ENCODE measurements at places on chromosomes 16 and 17.

DNA sequence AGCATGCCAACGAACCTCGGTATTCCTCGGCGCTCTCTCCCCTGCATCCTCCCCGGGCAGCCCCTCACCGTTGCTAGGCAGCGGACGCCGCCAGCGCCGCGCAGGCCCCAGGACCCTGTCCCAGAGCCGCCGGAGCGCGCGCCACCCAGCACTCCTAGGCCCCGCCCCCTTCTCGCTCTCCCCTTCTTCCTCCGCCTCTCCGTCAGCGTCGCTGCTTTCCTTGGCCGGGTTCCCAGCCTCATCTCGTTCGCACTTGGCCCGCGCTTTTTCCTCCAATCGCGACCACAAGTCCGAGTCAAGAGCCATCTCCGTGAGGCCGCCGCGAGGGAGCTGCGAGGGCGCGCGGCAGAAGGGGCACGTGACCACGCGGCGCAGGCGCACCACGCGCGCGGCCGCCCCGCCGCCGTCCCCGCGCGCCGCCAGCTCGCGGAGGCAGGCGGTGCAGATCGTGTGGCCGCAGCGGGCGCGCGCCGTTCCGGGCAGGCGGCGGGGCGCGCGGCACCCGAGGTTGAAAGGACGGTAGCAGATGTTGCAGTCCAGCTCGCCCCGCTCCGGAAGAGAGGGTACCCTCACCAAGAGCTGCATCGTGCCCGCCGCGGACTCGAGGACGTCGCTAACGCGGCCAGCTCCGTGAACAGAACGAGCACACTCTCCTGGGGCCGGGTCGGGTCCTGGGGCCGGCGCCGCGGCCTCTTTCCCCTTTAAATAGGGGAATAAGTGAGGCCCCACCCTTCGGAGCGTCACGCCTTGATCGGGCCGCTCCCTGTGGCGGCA lies at the start of gene RNF227:
Gene RNF227 (minus strand): TSS at position 679 of the 774 bp plus-strand sequence. CDS start 94 bp downstream, at position 585.
- peak; percentile 79 for DNase-seq

GRCh38 chr16:3444032-3444388 lies 530 bp downstream of the NAA60 start:
- DNase-seq = no peak

DNA sequence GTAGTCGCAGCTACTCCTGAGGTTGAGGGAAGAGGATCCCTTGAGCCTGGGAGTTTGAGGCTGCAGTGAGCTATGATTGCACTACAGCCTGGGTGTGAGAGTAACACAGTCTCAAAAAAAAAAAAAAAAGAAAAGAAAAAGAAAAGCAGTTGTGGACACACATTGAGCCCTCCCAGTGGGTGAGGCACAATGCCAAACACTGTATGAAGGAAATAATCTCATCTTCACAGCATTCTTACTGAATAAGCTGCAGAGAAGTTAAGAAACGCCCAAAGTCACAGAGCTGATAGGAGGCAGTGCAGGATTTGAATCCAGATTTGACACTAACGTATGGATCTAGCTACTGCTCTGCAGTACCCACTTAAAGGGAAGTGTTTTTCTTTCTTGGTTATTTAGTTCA lies 5.9 kb upstream of the LYZL6 start:
- DNase-seq = no peak

DNA sequence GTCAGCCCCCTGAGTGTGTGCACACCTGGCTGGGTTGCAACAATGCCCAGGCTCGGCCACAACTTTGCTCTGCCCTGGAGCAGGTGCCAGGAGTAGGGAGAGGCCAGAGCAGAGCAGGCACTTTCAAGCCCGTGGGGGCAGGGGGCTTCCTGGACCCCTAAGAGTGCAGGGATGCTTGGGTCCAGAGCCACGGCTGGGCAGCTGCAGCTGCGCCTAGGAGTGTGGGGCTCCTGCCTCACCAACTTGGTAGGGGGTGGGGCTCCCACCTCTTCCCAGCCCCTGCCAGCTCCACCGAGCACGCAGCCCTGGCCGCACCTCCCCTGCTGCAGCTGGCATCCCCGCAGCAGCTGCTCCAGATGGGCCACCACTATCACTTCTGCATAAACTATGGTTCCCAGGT lies 7.8 kb downstream of the OR3A2 start:
- no peak for DNase-seq

GRCh38 chr17:6558276-6558675 lies 1.9 kb upstream of the PITPNM3 start:
- DNase-seq = no peak

DNA sequence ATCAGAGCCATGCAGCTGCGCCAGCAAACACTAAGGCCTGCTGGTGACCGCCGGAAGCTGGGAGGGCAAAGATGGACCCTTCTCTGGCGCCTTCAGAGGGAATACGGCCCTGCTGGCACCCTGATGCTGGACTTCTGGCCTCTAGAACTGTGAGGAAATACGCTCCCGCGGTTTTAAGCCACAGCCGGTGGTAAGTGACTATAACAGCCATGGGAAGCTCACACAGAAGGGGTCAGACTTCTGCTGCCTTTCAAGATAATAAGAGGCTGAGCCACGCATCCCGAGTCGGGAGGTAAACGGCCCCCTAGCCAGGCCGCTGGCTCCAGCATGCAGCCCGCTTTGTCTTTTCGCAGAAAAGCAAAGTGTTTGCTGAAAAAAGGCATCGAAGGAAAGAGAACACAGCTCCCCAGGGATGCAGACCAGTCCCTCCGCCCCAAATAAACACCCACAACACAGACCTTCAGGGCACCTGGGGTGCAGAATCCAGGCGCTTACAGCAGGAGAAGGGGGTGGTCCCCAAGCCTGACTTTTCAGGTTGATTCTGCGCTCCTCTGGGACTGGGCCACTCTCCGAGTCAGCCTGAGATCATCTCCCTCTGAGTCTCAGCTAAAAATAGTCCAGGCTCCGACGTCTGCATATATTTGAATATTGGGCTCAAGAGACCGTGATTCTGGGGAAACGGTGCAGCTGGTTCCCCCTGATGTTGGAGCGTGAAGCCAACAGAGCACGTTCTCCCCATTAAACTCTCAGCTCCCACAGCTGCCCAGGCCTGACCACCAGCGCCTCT lies 89.7 kb downstream of the MGAT5B start:
- DNase-seq = no peak

GRCh38 chr17:929586-929985 lies 50.0 kb downstream of the NXN start:
- no peak for DNase-seq

- no peak for DNase-seq
These were observed 14.7 kb downstream of the CYBC1 start for GRCh38 chr17:82435601-82436583.

DNA sequence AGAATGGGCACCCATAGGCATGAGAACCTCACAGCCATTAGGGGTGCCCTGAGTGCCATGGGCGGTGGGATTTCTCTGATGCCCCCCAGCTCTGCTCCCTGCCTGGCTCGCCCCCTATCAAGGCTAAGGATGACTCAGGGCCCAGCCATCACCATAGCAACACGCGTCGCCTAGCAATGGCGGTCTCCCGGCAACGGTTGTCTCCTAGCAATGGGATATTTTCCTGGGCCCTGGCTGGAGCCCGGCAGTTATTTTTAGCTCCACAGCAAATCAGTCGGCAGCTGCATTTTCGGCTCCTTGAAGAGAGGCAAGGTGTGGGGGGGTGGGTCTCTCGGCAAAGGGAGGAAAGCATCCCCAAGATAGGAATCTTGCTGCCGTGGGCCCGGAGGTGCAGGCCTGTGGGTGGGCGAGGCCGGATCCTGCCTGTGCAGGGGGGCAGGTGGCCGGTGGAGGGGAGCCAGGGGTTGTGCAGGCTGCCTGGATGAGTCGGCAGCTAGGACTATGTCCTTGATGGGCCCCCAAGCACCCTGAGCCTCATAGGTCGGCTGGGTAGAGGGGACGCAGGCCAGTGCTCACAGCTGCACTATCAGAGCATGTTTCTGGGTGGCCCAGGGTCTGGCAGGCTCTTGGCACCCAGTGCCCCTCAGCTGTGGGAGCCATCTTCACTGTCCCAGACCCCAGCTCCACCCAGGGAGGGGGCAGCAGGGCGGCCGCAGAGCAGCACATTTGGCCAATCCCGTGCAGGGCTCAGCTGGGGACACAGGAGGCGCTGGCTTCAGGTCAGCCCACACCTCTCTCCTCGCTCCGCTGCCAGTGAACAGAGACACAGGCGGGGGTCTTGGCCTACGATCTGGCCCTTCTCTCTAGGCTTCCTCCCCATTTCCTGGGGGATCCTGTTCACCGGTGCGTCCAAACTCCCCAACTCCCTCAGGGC lies 4.2 kb upstream of the FBXL16 start:
- no peak for DNase-seq

- no peak for DNase-seq
These were observed 5.8 kb upstream of the FOXF1 start for GRCh38 chr16:86504315-86505184.

- DNase-seq = no peak
These were observed 145.6 kb upstream of the RCVRN start for GRCh38 chr17:10050597-10051101.

GRCh38 chr17:43014020-43014648 lies 7.5 kb downstream of the IFI35 start:
- DNase-seq = no peak

GRCh38 chr17:79834565-79835469 lies 4.4 kb downstream of the CBX4 start:
- no peak for DNase-seq

DNA sequence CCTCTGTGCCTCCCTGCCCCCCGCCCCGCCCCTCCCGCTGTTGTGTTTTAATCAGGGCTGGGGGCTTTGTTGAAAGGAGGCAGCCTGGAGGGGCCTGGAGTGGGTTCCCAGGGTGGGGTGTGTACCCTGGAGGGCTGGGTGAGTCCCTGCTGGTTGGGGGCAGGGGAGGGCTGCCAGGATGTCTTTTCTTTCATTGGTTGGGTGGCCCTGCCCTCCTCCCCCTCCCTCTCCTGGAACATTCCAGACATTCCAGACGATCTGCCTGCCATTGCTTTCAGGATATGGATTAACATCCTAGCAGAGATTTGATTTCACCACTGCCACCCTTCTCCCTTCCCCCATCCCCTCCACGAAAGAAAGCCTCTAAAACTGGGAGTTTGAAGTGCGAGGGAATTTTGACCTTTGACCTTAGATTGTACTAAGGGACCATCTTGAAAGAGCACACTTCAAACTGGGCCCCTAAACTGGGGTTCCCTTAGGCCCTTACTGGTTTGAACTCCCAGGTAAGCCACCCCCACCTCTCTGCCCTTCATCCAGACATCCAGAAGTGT lies 25.3 kb downstream of the IGF2BP1 start:
- no peak for DNase-seq

- DNase-seq = no peak
These were observed 88.5 kb upstream of the HNF1B start for GRCh38 chr17:37833237-37833859.

DNA sequence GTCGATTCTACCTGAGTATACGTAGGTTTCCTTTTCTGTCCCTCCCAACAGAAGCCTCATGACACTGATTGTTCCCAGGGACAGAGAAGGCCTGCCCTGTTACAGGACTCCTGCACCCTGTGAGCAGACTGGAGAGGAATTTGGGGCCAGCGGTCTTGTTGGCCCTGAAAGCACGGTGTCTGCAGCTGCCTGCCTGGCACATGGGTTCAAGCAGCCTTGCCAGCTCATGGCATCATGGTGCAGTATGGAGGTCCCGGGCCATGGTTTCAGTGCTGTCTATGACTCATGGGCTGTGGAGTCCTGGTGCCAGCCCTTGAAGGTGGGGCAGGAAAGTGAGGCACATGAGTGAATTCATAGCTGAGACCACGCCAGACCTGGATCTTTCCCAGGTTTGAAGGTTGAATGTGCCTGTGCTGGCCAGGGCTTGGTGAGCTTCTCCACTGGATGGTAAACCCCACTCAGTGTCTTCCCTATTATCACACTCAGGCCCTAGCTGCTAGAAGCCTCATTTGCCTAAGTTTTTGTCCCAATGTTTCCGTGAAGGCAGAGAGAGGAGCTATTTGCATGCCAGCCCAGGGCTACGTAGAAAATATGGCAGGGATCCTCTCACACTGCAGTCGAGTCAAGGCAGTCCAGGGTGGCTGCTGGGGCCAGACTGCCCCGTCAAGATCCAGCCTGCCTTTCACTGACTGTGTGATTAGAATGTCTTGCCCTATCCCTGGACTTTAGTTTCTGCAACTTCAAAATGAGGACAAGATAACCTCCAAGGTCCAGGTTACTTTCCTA lies 277.2 kb upstream of the CCL2 start:
- no peak for DNase-seq

DNA sequence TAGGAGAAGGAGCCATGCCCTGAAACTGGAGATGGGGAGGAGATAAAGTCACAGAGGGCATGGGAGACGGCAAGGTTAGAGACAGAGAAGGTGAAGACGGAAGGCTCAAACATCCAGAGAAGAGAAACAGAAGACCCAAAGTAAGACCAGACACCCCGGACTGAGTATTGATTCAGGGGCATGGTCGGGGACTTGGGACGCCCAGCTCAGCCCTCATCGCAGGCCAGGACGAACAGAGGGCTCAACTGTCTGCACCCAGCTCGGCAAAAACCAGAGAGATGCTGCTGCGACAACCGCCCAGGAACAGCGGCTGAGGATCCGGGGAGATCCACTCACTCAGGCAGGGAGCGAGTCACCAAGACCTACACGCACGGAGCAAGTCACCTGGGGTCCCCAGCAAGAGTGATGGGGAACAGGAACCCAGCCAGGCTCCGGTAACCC lies 999 bp downstream of the XYLT1 start:
- no peak for DNase-seq

DNA sequence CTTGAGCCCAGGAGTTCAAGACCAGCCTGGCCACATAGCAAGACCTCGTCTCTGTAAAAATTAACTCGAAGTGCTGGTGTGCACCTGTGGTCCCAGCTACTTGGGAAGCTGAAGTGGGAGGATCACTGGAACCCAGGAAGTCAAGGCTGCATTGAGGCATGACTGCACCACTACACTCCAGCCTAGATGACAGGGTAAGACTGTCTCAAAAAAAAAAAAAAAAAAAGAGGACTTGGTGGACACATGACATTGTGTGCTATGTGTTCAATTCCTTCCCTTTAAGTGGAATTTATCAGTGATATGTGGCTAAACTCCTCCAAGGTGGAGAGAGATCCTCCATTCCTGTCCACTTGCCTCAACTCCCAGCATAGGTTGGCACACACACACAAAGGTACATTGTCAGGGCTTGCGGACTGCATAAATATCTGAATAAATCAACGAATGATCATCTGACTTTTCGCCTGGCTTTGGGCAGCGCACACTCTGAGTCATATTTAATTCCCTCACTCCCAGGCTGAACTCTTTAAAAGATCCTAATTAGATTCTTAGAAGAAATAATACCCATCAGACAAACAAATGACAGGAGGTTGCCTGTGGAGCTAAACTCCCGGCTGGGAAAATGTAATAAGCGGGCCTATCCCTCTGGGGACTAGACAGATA lies 25.0 kb upstream of the SYT17 start:
- no peak for DNase-seq

- DNase-seq = peak; percentile 28
These were observed 65.8 kb upstream of the RPH3AL start for GRCh38 chr17:418421-418751.

- no peak for DNase-seq
These were observed 5.8 kb downstream of the DHX38 start for GRCh38 chr16:72099377-72099818.
